ELR (cell line): ENCODE measurements at places on chromosomes 16 and 17.

DNA sequence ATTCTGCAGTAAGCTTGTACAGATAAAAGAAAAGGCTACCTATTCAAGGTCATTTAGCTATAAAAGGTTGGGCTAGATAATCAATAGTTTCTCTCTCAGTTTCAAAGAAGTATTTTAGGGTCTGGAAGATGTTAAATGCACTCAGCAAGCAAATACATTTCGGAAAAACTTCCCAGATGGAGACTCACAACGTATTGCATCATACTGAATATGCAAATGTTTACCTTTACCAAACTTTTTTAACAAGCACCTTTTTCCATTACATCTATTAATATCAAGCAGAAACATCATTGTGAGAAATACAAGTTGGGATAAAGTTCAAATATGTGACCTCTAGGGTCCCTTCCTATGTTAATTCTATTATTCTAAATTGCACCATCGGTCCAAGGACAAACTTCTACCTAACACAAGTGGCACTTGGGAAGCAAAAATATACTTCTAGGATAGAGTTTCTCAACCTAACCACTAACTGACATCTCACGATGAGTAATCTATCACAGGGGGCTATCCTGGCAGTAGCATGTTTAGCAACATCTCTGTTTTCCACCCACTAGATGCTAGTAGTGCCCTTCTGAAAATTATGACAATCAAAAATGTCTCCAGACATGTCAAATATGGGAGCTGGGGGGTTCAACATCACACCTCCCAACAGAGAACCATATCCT lies 14.5 kb downstream of the KANSL1 start:
- DNase-seq, result peak; percentile 93

DNA sequence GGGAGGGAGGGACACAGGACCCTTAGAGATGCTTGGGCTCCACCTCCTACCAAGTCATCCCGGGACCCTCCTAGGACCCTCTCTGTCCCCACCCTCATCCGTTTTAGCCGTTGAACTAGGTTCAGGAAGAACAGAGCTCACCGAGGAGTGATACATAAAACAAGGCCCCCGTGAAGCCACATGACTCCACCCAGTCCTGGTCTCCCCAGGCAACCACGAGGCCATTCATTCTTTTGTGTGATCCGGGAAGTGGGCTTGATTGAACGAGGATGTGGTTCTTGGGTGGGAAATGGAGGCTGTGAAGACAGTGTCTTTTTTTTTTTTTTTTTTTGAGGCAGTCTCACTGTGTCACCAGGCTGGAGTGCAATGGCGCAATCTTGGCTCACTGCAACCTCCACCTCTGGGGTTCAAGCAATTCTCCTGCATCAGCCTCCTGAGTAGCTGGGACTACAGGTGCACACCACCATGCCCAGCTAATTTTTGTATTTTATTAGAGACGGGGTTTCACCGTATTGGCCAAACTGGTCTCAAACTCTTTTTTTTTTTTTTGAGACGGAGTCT lies 14.8 kb downstream of the TRARG1 start:
- DNase-seq, result no peak

- no peak for DNase-seq
These were observed 67.8 kb downstream of the C16orf78 start for GRCh38 chr16:49441366-49441780.

- peak; percentile 76 for DNase-seq
These were observed 13.6 kb downstream of the CEP20 start for GRCh38 chr16:15874745-15875314.

DNA sequence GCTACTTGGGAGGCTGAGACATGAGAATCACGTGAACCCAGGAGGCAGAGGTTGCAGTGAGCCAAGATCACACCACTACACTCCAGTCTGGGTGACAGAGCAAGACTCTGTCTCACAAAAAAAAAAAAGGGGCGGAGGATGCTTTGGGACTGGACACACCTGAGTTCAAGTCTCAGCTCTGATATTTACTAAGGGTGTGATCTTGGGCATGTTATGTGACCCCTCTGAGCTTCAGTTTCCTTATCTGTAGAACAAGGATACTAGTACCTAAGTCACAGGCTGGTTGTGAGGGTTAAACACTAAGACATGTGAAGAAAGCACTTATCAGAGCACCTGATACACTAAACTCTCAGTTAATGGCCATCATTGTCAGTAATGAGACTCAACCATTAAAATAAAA lies 25.9 kb downstream of the HOXB1 start:
- no peak for DNase-seq

DNA sequence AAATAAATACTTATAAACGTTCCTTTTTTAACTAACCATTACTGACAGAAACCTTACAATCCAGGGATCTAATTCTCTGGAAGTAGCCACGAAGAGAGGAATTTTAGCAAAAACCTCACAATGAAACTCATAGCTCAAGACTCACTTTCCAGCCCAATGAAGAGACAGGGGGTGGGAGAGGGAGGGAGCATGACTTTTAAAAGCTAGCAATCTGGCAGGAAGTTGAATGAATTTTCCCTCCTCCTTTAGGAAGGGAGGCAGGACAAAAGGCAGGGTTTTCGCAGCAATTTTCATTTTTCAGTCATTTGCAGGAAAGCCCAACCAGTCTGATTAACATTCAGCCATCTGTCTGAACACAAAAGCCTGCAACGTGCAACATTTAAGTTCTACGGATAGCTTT lies 381.5 kb upstream of the PSMD7 start:
- no peak for DNase-seq

DNA sequence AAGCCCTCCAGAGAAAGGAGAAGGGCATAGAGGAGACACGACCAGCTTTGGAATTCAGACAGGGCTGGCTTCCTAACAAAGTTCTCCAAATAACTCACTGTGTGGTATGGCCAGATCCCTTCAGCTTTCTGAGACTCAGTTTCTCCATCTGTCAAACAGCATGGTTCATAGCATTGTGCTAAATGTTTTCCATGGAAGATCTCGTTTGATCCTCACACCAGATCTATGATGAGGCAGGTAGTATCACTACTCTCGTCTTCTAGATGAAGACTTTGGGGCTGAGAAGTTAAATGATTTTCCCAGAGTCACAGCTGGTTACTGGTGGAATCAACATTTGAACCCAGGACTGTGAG lies 507.3 kb downstream of the HAPSTR1 start:
- no peak for DNase-seq

- peak; percentile 84 for DNase-seq
These were observed 21.6 kb downstream of the EMC8 start for GRCh38 chr16:85777583-85778310.

- DNase-seq, result peak; percentile 87
These were observed 19.6 kb upstream of the TNFRSF13B start for GRCh38 chr17:16991349-16992009.
